ENCODE measurements at places on chromosomes 2 and 18.

GRCh38 chr2:160670618-160671017 is 177.0 kb upstream of the RBMS1 start:
- DNase-seq, result no peak

DNA sequence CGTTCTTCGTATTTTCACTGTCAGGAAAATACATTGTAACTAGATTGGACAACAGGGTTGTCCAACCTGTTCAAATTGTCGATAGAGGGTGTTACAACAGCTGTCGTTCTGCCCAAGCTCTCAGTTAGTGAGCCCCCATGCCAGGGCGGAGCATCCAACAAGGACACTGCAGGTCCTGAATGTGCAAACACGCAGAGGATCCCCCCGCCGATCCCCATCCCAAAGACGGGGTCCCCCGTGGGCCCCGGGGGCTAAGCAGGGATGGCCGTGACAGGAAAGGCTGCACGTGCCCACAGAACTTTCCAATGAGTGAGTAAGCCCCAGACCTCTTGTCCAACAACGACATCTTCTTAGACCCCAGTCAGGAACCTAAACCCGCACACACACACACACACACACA is 140.8 kb downstream of the PXDN start:
- no peak for DNase-seq

GRCh38 chr18:25164848-25165811 is 186.8 kb downstream of the ZNF521 start:
- DNase-seq, result peak; percentile 78

DNA sequence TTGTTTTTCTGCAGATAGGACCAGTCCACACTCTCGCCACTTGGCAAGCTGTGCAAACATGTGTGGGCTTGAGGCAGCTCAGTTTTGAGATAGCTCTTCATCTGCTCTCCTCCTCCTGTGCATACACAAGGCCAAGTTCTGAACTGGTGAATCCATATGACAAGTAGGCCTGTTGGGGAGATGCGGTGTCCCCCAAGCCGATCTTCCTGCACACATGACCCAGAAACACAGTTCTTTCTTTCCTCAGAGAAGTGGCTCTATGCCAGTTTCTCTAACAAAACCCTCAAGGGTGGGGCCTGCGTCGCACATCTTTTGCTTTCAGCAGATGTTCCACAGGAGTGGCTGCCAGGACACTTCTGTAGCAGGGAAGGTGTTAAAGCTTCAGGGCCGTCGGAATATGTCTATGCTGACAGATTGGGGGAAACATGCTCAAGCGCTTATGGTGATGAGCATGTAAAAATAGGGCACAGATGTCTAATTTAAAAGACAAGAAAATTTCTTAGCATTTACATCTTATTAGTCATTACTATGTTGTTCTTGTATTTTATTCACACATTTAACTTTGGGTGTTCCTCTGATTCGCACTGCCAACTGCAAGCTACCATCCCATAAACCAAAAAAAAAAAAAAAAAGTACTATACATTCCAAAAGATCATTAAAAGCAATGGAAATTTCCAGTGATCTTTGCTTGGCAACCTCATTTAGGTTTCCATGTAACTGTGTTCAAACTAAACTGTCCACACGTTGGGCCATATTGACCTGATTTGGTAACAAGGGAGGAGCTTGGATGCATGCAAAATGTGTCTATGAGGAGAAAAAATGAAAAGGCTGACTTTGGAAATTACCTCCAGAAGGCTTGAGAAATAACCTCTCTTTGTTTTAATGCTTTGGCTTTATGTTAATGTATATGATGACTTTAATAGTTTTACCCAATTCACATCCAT is 1055.5 kb upstream of the KLHL29 start:
- DNase-seq, result no peak

DNA sequence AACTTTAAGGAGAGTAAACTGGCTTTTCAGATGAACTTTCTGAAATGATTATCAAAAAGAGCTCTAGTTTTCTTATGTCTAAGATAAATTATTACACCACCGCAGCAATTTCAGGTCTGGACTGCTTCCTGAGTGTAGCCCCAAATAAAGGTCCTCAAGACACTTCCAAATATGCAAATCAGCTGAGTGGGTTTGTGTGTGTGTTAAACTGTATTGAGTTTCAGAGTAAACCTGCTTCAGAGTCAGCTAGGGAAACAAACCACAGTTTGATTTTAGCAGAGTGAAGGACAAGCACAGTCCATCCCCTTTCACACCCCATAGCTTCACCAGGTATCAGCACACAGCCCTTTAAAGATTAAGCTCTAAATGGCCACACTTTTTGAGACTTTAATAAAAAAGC is 168.7 kb downstream of the NRXN1 start:
- DNase-seq, result no peak

- no peak for DNase-seq
Measured at GRCh38 chr2:108923019-108923700, 65.9 kb downstream of the EDAR start.

DNA sequence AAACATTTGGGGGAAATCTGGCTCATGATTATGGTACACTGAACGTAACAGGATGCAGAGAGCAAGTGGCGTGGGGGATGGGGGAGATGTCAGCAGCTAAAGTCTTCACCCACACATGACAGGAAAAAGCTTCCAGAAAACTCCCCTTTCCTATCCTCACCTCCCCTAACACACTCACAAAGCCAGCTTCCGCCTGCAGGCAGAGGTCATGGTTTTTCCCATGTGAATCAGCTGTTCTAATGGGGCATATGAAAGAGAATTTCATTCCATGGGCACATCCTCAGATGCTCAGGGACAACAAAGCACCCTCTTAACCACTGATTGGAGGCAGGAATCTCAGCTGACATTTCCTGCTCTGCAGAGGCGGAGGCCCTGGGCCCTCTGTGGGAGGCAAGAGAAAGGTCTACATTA is 129.1 kb downstream of the TSN start:
- no peak for DNase-seq

DNA sequence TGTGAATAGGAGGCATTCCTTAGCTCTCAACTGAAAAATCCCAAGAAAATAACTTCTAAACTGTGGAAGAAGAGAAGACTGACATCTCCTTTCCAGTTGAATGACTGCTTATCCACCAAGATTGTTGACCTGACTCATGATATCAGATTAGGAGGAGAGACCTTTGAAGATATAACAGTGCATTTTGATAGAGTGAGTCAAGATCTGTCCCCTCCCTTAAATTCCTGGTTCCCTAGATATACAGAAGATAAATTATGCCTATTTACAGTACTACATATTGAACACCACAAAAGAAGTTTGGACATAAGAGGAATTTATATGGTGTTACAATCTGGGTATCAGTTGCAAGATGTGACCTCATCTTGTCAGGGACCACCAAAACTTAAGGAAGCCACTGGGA is 285.3 kb upstream of the ZSWIM2 start:
- DNase-seq, result peak; percentile 14

DNA sequence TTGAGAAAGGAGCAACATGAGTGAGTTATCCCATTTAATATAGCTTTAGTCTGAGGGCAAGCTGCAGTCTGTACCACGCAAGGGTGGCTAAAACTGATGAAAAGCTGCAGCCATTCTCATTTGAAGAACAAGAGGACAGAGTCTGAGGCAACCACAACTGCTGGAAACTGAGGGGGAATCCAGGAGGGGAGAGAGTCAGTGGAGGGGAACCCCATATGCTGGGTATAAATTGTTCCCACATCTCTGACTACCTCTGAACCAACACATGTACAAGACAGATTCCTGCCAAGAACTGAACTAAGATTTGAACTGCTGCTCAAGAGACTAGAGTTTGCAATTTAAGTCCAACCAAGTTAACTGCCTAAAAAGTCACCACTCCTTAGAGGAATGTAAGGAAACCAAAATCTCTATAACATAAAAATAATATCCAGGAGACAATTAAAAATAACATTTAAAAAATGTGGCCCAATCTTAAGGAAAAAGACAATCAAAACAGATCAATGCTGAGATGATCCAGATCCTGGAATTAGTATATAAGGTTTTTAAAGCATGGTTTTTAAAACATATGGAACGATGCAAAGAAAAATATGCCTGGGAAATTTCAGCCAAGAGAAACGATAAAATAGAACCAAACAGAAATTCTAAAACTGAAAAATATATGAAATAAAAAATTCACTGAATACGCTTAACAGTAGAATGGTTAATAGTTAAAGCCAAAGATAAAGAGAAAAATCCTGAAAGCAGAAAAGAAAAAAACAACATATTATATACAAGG is 11.2 kb downstream of the CWC22 start:
- DNase-seq, result no peak
